ENCODE measurements at places on chromosomes 12 and 14.

DNA sequence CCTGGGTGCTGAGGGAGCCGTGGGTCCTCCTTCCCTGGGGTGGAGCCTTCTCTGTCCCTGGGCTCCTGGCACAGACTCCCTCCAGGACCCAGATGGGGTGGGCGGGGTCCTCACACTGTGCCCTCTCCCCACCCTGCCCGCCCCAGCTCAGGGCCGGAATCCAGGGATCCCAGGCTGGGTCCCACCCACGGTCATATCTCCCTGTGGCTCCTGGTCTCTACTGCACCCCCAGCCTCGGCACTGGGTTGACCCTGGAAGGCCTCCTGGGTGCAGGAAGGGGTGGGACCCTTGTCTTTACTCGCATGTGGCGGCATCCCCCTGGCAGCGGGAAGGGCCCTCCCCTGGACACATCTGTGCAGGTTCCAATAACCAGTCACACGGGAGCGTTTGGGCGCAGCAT, 75.8 kb upstream of the EIF5 start:
- DNase-seq = no peak

- DNase-seq = no peak
Observed at GRCh38 chr14:90781344-90781761, 34.9 kb downstream of the TTC7B start.

DNA sequence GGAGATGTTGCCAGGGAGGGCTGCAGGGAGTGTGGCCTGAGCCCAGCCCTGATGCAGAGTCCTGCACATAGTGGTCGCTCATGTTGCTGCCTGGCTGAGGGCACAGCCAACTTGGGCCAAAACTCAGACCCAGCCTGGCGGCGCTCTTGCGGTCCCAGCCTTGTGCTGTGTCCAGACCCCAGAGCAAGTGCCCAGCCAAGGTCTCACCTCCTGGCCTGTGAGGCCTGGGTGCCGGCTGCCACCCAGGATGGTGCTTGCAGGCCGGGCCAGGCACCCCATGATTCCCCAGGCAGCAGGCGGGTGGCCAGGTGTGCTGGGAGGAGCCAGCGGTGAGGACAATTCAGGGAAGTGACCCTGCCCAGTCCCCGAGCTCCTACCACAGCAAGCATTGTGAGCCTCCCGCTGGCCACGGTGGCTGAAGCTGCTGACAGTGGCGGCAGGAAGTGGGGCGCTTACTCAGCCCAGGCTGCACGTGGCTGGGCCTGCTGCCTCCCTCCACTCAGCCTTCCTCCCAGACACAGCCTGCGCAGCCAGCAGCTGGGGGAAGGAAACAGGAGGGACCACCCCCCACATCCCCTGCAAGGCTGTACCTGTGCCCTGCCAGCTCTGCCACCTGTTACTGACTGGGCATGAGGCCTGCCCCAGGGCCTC, 17.7 kb upstream of the PGF start:
- no peak for DNase-seq

DNA sequence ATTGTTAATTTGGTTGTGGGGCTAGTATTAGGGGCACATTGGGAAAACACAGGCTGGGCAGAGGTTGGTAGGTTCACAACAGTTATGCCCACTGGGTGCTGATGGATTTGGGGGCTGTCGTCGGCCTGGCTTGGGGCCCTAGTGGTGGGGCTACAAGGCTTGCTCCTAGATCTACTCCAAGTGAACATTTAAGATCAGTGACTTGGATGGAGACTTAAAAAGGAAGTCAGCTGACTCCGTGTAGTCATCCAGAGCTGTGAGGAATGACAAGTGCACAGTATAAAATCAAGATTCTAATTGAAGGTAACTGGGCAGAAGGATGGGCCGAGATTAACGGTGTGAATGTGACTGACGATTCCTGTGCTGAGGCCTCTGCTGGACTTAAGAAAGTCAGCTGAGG, 12.8 kb upstream of the NR4A1 start:
- no peak for DNase-seq

- no peak for DNase-seq
Observed at GRCh38 chr12:111181143-111181726, 187.7 kb downstream of the PHETA1 start.

GRCh38 chr14:86912709-86913108, 1080.3 kb downstream of the GALC start:
- no peak for DNase-seq

- DNase-seq = no peak
Observed at GRCh38 chr12:120168337-120168736, 26.2 kb downstream of the GCN1 start.

DNA sequence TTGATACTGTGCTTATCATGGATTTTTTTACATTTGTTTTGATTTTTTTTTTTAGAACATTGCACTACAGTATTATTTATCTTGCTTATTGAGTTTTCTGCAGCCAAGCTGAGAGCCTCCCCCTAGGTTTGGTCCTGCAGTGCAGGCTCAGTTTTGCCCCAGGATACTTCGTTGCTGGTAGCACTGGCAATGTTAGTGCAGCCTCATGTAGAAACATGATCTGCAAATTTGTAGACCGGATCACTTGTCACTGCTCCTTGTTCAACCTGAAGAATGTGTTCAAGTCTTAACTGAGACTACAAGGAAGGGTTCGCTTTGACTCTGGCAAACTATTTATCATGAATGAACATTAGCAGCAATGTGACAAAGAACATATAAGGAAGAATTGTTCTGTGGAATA, 377.2 kb upstream of the PDE3A start:
- no peak for DNase-seq

DNA sequence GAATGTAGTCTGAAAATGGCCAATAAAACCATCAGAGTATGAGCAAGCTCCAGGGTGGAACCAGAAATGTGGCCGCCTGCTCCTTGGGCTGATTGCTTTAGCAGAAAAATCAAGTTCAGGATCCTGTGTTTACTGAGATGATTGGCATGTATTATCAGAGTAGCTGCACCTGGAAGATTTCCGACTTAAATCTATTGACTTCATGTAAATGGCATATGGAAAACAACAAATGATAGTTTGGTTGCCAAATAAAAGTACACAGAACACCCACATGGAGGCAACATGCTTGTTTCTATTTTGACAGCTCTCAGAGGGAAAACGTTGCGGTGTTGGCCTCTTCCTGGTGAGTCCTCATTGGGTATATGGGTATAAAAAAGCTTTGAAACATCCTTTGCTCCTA, 31.3 kb downstream of the SOCS2 start:
- DNase-seq = no peak

GRCh38 chr12:59077575-59078426, 157.5 kb upstream of the LRIG3 start:
- no peak for DNase-seq

- DNase-seq = no peak
Observed at GRCh38 chr12:120833849-120834248, 70.3 kb downstream of the SPPL3 start.

GRCh38 chr14:85533023-85533860, 3.3 kb downstream of the FLRT2 start:
- DNase-seq = no peak

Measured in NCI-H2081 treated with DMSO at 0.1 percent for 48 hours (cell line).